IPS DF 19.7 (cell line): ENCODE measurements at places on chromosomes 5 and 9.

DNA sequence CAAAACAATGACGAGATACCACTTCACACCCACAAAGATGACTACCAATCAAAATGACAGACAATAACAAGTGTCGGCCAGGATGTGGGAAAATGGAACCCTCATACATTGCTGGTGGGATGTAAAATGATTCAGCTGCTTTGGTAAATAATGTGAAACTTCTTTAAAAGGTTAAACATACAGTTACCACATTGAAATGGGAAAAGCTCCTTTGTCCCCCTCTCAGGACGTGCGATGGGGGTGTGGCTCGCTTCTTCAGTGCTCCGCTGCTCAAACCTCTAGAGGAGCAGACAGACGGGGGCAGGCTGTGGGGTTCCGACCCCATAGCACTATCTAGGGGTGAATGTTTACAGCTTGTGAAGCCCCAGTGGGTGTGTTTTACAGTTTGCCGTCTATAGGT lies 8.0 kb upstream of the PLPP6 start:
- DNase-seq: no peak

GRCh38 chr5:178941361-178941760 lies 363 bp downstream of the ZNF454 start:
- no peak for DNase-seq

DNA sequence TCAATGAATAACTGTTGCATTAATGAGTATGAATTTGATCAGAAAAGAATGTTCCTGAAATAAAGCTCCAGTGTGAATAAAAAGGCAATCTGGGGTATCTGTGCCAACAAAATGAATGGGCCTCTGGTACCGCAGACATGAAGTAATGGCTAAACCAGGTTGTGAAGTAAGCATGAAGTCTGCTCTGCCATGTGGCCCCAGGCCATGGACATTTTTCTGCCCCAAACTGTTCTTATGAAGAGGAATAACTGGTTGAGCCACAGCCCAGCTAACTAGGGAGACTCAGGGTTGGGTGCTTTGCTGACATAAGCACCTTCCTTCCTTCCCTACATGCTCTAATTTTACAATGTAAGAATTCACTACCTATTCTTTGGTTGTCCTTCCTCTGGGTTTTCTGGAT lies 147.4 kb upstream of the LRRTM2 start:
- DNase-seq: no peak

GRCh38 chr9:82599336-82599949 lies 463.5 kb downstream of the RASEF start:
- DNase-seq: no peak

DNA sequence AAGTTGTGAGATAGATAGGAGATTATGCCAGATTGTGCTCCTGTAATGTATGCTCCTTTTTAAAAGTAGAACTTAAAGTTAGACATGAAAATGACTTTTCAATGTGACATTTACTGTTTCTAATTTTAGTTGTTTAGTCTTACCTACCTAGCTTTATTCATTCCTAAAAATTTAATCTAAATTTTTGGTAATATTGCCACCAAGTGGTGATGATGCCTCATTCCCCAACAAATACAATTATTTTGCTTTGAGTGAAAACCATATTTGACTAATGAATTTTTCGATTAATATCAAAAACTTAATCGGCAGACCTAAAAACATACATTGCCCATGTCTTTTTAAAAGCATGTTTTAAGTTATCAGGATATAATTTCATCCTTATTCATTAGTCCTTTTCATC lies 25.6 kb downstream of the PPWD1 start:
- DNase-seq: no peak

GRCh38 chr5:14526493-14526892 lies 55.1 kb upstream of the OTULINL start:
- DNase-seq: no peak

GRCh38 chr9:113612828-113613227 lies 149.3 kb downstream of the RGS3 start:
- no peak for DNase-seq

- no peak for DNase-seq
Observed at GRCh38 chr5:72947498-72947897, 8.3 kb upstream of the FCHO2 start.

DNA sequence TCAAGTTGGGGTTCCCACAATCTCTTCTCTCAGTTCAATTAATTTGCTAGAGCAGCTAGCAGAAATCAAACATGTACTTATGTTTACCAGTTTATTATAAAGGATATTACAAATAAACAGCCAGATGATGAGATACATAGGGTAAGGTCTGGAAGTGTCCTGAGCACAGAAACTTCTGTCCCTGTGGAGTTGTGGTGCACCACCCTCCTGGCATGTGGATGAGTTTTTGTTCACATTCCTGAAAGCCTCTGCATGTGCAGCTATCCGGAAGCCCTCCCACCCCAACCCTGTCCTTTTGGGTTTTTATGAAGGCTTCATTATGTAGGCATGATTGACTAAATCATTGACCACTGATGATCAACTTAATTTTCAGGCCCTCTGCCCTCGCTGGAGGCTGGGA lies 791.2 kb upstream of the ZNF608 start:
- DNase-seq: no peak

GRCh38 chr9:16884373-16884772 lies 13.9 kb upstream of the BNC2 start:
- no peak for DNase-seq

DNA sequence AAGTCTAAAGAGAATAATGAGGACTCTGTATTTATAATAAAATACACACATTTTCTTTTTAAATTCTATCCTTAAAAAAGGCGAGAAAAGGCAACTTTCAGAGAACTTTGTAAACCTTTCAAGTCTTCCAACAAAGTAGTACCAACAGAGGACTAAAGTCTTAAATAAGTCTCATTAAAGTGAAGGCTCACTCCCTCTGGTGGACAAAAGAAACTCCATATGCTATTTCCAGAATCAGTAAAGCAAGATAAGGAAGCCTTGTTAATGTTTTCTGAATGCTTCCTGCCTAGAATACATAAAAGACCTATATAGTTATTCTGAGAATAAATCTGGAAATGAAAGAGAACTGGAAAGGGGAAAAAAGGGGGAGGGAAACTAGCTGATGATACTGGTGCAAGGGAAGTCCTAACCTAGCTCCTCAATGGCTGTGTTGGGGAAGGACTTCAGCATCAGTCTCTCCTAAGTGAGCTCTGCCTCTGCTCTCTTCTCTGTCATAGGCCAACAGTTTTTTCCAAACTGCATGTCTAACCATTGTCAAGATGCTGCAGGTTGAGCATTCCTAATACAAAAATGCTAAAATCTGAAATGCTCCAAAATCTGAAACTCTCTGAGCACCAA lies 7.2 kb downstream of the HMGCS1 start:
- DNase-seq: no peak

DNA sequence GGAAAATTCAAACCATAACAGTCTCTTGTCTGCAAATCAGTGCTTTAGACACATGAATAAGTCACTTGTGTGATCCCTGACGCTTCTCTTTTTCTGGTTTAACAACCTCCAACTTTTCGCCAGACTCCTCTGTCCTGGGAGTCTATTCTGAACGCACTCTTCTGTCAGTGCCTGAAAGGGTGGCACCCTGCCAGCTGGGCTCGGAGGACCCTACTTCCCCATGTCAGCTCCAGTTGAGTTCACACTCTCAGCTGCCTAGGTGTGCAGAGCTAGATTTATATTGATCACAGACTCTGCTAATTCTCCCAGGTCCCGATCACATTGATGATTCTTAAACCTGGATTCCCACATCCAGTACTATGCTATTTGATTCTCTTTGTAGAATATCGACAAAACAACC lies 649.1 kb downstream of the BNC2 start:
- DNase-seq: no peak

- no peak for DNase-seq
Observed at GRCh38 chr5:143114481-143114880, 289.0 kb downstream of the NR3C1 start.
